Activated CD4-positive, alpha-beta T cell treated with anti-CD3 and anti-CD28 coated beads for 48 hours (primary cell): ENCODE measurements at places on chromosomes 4 and X.

DNA sequence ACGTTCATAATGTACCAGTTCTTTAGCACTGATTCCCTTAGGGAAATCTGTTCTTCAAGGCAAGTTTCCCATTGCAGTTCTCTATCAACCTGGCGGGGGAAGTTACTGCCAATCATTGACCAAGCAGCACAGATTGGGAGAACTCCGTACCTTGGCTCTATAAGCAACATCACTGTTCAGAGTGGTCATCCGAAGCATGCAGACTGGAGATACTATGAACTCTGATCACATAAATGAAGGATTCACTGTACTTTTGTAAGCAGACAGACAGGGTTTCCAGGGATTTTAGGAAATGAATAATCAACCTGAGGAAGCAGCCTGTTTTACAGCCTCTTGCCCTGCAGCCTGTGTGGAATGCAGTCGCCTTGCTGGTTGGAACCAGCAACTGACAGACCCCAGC lies 63.8 kb upstream of the WWC2 start:
- no peak for DNase-seq

- no peak for DNase-seq
These were observed 49.2 kb downstream of the PJA1 start for GRCh38 chrX:69116077-69116476.

GRCh38 chr4:90842960-90843359 lies 715.8 kb downstream of the CCSER1 start:
- DNase-seq, result no peak

GRCh38 chrX:136754651-136755050 lies 26.1 kb downstream of the ARHGEF6 start:
- DNase-seq, result peak; percentile 24

GRCh38 chr4:184450743-184451535 lies 23.4 kb downstream of the IRF2 start:
- no peak for DNase-seq

- DNase-seq, result no peak
These were observed 17.4 kb downstream of the DGKQ start for GRCh38 chr4:955931-956381.

DNA sequence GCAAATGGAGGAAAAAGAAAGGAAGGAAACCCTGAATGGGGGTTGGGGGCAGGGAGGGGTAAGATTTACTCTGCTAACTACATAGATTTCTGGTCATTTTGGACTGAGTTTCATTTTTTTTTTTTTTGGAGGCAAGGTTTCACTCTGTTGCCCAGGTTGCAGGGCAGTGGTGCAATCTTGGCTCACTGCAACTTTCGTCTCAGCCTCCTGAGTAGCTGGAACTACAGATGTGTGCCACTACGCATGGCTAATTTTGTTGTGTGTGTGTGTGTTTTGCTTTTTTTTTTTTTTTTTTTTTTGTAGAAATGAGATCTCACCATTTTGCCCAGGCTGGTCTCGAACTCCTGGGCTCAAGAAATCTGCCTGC lies 223.5 kb downstream of the APBB2 start:
- no peak for DNase-seq

- no peak for DNase-seq
These were observed 120.9 kb downstream of the IL15 start for GRCh38 chr4:141757287-141757686.

- no peak for DNase-seq
These were observed 25.5 kb upstream of the TMSB4X start for GRCh38 chrX:12949205-12949926.

- DNase-seq, result no peak
These were observed 71.7 kb upstream of the S100G start for GRCh38 chrX:16578218-16578617.

DNA sequence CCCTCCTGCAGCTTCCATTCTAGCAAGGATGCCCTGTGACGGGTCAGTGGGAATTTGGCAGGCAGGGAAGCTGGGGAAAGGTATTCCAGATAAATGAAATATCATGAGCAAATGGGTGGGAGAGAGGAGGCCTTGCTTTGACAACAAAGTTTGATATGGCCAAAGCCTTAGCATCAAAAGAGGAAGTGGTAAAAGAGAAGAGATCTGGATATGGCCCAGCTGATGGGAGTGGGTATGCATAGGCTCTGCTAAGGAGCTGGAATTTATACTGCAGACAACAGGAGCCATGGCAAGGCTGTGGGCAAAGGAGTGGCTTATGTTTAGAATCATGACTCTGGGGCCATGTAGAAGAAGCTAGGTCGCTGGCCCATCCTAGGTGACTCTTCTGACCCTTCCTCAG lies 89.2 kb downstream of the PJA1 start:
- DNase-seq, result no peak

DNA sequence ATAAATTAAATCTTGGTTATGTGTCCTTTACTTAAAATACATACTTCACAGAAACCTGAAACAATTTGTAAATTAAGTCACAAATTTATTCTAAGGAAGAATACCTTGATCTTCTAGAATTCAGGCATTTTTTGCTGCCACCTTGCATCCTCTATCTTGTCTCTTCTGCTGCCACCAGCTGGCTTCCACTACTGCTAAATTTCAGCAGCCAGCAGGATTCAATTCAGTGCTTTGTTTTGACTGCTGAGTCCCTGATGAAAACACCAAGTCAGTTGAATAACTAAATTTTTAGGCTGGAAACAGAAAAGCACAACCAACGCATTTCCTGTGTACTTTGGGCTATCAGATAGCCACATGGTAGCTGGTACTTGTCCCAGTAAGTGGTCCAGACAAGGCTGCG lies 2.4 kb upstream of the MBTPS2 start:
- no peak for DNase-seq

DNA sequence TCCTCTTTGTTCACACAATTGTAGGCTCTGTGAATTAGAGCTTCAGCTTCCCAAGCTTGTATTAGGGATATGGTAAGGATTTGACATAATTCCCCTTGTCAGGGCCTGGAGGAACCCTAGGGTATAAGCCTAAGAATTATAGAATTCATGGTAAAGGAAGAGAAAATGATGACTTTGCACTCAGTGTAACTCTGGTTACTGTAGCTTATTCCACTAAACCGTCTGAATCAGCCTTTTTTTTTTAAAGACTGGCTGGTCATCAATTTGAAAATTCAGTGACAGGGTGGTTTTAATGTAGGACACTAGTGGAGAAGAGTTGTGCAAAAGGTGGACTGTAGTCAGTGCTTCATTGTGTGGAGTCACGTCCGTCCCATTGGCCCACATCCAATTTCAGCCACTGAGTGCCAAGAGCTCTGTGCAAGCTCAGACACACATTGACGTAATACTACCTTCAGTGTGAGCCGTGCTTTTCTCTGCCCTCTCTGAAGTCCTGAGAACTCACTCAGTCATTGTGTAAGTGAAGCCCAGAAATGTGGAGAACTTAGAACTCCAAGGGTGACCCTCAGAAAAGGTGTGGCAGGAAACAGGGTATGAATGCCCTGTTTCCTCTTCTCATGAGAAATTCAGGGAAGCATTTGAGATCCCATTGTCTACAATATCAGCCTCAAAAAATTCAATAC lies 449.8 kb downstream of the C4orf33 start:
- no peak for DNase-seq

- DNase-seq, result no peak
These were observed 37.2 kb downstream of the GUCY1B1 start for GRCh38 chr4:155795991-155796390.

DNA sequence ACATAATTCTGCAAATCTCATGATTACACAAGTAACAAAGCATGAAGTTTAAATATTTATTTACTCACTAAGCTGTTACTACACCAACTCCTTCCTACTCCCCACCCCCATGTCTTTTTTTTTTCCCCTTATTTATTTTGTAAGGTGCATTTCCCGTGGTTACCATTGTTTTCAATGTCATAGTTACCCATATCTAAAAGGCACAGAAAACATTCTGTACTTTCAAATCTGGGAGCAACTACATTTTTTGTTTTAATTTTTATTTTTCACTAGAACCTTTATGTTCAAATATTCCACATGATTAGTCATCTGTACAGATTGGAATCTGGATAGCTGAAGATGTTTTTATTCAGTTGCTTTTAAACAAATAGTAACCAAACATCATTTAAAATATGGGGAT lies 62.8 kb downstream of the PPP3CA start:
- DNase-seq, result no peak

DNA sequence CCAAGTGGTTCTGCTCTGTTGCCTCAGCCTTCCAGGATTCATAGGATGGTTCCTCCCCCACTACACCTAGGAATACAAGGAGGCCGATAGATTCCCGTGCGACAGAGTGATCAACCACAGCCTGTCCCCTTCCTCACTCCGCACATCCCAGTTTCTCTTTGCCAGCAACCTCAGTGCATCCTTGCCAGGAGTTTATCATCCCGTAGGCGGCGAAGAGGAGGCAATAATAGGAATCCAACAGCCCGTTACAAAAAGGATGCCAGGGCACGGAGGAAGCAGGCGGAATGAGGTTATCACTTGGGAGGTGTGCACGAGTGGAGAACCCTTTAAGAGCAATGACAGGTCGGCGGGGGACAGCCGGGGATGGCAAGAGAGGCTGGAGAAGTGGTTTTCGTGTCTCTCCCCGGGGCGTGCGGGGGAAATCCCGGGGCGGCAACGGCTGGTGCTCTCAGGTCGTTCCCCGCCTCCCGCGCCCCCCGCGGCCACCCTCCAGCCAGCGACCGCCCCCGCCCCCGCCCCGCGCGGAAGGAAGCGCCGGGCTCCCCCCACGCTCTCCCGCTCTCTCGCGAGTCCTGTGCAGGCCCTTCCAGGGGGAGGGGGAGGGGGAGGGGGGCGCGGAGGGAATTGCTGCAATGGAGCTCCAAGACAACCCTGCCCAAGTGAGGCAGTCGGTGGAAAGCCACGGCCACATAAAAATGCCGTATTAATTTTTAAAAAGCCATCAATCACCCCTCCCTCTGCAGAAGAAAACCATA lies 1.6 kb downstream of the PPP3CA start:
- DNase-seq, result peak; percentile 45

DNA sequence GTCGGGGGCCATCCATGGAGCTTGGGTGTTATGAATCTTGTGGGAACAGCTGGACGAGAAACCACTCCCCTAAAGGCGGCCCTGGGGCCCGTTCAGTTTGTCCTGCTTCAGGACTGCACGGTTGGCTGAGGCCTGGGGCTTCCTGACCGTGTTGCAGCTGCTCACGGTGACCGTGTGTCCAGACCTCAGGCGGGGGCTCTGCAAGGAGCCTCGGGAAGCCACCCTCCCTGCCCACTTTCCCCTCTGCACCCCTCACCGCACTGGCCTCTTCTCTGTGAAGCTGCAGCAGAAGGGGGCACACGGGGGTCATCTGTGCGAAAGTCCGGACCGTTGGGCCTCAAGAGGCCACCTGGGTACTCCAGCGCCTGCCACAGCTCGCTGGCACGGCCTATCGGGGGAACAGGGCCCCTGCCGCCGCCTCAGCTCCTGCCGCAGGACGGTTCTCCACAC lies 29.4 kb downstream of the UVSSA start:
- no peak for DNase-seq

GRCh38 chrX:117910216-117910615 lies 206.4 kb downstream of the KLHL13 start:
- DNase-seq, result no peak

DNA sequence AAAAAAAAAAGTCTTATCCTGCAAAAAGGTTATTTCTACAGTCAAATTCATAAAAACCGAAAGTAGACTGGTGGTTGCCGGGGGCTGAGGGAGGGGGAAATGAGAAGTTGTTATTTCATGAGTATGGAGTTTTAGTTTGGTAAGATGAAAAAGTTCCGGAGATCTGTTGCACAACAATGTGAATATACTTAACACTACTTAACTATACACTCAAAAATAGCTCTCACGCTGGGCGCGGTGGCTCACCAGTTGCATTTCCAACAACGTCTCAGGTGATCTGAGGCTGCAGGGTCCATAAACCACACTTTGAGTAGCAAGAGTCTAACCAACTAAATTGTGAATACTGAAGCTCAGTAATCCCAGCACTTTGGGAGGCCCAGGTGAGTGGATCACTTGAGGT lies 52.4 kb downstream of the ANOS1 start:
- no peak for DNase-seq

DNA sequence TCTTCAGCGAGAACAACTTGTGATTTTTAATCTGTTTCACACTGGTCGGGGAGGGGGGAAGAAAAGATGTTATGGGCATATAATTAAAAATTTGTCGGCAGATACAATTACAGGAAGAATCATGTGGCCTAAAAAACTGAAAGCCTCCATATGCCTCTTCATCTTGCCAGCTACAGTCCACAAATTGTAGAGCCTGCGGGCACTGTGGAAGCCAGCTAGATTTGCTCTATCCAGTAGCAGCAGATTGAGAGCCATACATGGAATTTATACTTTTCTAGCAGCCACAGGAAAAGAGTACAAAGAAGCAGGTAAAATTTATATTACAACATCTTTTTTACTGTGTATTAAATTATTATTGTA lies 147.3 kb downstream of the TBL1X start:
- no peak for DNase-seq

- no peak for DNase-seq
These were observed 26.1 kb upstream of the EPHA5 start for GRCh38 chr4:65696436-65696835.

DNA sequence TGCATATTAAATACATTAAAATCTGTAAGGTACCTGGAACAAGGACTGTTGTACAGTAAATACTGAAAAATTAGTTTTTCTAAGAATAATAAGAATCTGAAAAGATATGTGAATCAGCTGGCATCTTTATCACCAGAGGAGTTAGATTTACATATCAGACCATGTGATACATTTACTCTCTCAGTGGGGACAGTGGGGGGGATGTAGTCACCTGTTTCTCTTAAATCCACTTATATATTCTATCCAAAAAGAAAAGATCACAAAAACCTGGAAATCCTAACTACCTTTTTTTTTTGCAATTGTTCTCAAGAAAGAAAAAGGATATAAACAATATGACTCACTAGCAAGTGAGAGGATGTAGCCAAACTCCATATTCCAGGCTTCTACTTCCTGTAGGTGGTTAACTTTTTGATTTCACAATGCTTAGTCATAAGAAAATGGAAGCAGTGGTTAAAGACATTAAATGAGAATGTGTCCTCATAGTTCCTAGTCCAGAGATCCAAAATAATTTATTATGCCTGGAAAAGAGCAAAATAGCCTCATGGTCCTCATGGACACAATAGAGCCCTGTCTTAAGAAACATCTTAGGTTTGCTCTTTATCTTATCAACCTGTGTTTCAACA lies 22.5 kb upstream of the MYOZ2 start:
- no peak for DNase-seq

- DNase-seq, result no peak
These were observed 30.8 kb upstream of the AFAP1 start for GRCh38 chr4:7970361-7970946.

GRCh38 chrX:27241981-27242380 lies 221.2 kb downstream of the PPP4R3C start:
- DNase-seq, result no peak

- DNase-seq, result no peak
These were observed 77.3 kb downstream of the STK32B start for GRCh38 chr4:5128569-5128968.
